ENCODE measurements at places on chromosomes 4 and X.

DNA sequence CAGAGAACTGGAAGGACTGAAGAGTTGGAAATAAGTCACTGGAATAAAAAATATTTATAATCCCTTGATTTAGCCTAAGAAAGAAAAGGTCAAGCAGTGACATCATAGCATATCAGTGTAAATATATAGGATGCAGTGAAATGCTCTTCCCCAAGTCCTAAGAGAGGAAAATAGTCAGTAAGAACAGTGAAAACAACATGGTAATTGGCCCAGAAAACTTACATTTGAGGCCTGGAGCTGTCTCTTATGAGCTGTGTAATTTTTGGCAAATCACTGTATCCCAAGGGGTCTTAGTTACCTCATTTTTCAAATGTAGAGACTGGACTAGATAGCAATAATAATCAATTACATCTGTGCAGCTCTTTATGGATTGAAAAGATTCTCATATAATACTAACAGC lies 255.7 kb upstream of the AR start:
- no peak for DNase-seq

GRCh38 chrX:103151799-103152198 lies 58.9 kb upstream of the NXF3 start:
- no peak for DNase-seq

DNA sequence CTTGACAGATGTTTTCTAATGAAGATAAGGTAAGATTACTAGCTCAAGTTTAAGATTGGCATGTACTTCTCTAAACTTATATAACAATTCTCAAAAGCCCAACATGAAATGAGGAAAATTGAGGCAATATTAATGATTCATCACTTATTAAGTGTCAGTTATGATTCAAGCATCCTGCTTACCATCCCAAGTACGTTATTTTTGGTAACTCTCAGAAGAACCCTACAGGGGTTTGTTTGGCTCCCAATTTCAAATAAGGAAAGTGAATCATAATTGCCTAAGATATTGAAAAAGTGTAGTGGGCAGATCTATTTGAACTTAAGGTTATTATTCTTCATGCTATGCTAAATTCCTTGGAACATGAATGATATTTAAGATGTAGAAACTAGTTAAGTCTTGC lies 387.9 kb upstream of the TENM3 start:
- no peak for DNase-seq

GRCh38 chrX:100643956-100644860 lies at the start of gene SRPX2:
SRPX2 (plus strand) TSS chrX:100644199; CDS start chrX:100646323, 2,124 bp downstream.
- no peak for DNase-seq

All from stimulated activated CD4-positive, alpha-beta T cell treated with anti-CD3 and anti-CD28 coated beads, Interleukin-15, amount 100 ng/mL, for 1 hour (primary cell).